ENCODE measurements at places on chromosomes 2 and 18.

- no peak for DNase-seq
Observed at GRCh38 chr2:203853271-203853670, 14.3 kb upstream of the CTLA4 start.

GRCh38 chr2:64258566-64258965 is 114.3 kb upstream of the PELI1 start:
- no peak for DNase-seq

- DNase-seq = peak; percentile 32
Observed at GRCh38 chr18:77899972-77900754, 650.5 kb downstream of the GALR1 start.

- DNase-seq = no peak
Observed at GRCh38 chr2:72096181-72096580, 51.5 kb downstream of the CYP26B1 start.

DNA sequence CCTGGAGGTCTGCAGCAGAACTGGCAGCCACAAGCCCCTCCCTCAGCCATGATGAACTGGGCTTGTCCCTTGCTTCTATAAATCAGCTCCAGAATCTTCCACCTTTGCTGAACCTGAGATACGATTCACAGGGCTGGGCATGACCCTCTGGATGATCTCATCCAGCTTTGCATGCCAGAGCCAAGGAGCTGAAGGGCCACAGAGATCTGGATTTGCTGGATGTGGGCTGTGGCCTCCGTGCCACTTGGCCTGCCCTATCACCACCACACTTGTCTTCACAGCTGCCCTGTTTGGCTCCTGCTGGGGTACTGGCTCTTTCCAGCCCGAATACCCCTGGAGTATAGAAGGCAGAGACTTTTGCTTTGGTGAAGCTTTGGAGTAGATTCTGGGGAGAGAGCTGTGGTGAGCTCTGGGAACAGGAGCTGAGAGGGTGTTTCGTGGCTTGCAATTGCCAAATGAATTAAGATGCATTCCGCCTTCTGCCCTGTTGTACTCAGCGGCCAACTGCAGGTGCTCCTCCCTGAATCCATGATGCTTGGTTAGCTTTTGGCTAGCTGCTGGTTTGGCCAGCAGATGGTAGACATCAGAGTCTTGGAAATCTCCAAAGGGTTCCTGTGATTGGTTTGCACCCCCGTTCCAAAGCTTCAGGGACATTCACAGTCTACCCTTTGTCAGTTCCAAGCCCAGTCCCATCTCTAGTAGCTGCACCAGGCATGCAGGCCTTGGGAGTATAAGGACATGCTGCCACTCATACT is 30.9 kb upstream of the GIGYF2 start:
- DNase-seq = no peak

DNA sequence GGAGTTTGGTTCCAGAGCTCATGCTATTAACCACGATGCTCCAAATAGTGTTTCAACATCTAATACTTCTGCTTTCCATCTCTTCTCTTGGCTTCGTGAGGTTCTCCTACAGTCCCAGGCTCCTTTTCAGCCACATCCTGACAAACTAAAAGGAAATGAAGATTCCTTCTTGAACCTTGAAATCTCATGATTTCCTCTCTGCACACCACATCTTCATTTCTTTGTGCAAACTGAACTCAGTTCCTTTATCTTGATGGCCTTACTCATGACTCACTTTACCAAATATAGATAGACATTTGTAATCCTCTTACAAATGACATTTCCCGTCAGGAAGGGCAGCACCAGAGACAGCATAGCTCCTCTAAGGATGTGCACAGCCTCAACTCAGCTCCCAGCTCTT is 50.0 kb upstream of the ITGA4 start:
- no peak for DNase-seq

DNA sequence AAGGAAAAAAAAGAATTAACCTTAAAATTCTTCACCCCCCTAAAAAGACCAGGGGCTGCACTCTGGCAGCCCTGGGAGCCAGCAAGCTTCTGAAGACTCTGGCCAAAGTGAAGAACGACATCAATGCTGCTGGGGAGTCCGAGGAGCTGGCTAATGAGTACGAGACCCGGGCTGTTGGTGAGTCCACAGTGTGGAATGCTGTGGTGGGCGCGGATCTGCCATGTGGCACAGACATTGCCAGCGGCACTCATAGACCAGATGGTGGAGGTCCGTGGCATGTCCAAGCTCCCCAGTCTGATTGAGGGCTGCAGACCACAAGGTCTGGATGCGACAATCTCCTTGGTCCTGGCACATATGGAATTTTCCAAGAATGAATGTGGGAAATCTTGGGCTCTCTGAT is 47.4 kb downstream of the TRPM8 start:
- DNase-seq = no peak

DNA sequence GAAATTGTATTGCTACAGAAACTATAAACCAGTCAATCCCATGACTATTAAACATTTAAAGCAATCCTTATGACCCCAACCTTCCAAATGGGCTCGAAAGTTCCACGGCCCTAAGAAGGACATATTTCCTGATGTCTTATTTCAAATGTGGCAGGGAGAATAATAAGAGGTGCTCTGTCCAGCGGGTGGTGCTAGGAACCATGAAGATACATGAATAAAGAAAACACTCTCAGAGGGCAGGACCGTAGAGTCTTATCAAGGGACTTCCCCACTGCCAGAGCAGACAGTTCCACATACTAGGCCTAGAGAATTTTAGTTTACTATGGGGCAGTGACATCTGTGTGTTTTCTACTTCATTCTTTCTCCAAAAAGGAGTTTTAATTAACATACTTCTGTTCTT is 187.1 kb upstream of the PIK3C3 start:
- DNase-seq = no peak

- DNase-seq = no peak
Observed at GRCh38 chr2:76187415-76187814, 476.7 kb upstream of the GCFC2 start.

GRCh38 chr2:109014476-109014875 is 25.5 kb upstream of the EDAR start:
- DNase-seq = no peak

- DNase-seq = no peak
Observed at GRCh38 chr18:45320724-45321123, 294.6 kb upstream of the SLC14A2 start.

- no peak for DNase-seq
Observed at GRCh38 chr2:109317471-109318095, 188.6 kb downstream of the SH3RF3 start.

GRCh38 chr2:189083606-189084005 is 96.0 kb downstream of the COL5A2 start:
- no peak for DNase-seq

DNA sequence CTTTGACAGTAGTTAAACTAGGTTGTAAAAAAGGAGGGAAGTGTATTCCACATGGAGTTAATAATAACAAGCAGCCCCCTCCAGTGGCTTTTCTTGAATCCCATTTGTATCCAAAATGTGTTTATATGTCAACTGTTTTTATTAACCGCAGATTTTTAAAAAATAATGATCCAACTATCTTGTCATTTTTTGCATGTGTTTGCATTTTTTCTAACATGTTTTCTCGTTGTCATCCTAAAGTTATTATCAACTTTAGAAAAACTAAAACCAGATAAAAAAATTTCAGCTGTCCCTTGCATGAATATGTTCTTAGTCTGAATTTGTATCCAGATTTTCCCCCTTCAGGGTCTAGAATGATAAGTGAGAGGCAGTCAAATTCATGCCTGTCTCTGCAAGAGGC is 1063.3 kb downstream of the BCL11A start:
- DNase-seq = no peak

GRCh38 chr2:158845859-158846258 is 50.7 kb downstream of the DAPL1 start:
- no peak for DNase-seq

DNA sequence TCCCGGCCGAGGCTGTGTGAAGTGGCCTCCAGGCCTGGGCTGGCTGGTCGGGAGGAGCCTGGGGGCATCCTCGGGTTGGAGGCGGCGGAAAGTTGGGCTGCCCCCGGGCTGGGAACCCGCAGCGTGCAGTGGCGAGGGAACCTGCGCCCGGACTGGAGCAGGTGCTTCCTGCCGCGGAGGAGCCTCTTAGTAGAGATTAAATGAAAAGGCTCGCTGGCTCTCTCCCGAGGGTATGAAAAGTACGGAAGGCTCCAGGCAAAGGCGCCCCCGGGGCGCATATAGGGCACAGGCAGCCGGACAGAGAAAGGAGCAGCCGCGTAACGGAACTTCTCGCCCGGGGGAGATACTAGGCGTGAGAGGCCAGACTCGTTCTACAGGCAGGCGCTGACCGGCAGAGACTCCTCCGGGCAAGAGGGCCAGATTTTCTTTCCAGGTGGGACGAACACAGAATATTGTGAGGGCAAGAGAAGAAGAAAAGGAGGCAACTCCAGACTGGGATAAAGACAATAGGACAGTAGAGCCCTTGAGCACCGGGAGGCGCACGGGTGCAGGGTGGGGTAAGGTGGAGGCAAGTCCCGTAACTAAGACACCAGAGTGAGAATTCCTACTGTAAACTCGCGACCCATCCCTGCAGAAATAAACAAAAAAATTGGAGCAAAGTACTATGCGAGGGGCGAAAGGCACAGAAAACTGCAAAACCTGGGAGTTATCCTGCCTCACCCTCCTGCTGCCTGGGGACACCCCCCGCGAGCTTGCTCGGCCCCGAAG is 816 bp downstream of the CDH2 start:
- no peak for DNase-seq

DNA sequence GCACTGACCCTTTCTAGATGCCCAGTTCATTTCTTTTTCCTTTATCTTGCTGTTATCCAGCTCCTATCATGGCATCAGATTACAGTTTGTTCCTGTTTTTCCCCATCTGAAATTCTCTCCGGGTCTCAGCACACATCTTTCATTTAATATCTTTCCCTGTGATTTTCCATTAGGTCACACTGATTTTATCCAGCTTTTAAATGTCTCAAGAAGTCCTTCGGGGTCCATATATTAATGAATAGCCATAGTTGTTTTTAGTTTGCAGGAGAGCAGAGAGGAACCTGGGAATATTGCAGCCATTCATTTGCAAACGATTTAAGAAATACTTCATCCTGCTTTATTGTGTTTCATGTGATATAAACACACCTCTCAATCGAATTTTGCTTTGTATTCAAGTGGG is 374.2 kb downstream of the TDRD15 start:
- DNase-seq = no peak

- no peak for DNase-seq
Observed at GRCh38 chr2:238495422-238495821, 68.7 kb downstream of the ASB1 start.

DNA sequence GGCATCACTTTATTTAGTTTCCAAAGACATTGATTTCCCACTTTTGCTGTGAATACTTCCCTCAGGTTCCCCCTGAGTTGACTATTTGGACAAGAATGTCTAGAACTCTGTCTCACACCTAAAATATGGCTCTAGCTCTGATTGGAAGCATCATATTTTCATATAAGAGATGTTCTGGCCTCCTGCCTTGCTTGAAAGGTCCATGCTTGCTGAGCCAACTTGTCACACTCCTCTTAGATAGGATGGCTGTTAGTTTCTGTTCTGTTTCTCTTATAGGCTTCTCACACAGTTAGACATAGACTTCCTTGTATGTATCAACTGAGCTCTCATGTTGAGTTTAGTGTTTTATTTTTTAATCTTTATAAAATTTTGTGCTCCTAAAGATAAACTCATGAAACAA is 87.1 kb downstream of the CNTNAP5 start:
- DNase-seq = no peak

- DNase-seq = no peak
Observed at GRCh38 chr18:21267400-21267799, 25.4 kb downstream of the GREB1L start.

GRCh38 chr2:137838255-137839092 is 125.8 kb upstream of the HNMT start:
- DNase-seq = no peak

DNA sequence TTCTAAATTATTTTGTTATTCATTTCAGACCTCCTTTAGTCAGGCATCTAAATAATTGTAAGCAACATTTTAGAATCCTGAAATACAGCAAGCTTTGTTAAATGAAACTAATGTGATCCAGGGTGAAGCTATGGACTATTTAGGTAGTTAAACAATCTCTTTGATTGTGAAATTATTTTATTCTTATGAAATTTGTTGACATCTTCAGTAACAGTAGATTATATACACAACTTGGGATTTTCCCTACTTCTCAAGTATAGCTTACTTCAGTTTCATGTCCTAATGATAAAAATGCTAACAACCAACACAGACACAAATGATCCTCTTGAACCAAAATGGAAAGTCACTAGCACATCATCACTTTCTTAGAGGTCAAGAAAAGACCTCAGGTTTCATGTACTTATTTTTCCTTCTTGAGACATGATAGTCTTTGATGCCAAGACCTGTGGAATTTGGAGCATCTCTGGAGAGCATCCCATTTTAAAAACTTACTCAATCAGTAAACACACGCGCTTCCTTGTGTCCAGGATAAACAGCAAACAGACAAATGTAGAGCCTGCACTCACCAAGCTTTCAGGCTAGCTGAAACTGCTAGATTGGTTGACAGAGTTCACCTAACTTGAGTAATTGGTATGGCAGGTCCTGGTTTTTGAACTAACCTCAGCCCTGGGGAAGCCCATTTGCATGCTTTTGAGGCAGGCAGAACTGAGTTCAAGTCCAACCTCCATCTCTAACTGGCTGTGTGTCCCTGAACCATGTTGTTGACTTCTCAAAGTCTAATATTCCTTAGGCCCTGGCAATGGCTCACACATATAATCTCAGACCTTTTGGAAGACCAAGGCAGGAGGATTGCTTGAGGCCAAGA is 47.8 kb downstream of the KCTD18 start:
- no peak for DNase-seq

DNA sequence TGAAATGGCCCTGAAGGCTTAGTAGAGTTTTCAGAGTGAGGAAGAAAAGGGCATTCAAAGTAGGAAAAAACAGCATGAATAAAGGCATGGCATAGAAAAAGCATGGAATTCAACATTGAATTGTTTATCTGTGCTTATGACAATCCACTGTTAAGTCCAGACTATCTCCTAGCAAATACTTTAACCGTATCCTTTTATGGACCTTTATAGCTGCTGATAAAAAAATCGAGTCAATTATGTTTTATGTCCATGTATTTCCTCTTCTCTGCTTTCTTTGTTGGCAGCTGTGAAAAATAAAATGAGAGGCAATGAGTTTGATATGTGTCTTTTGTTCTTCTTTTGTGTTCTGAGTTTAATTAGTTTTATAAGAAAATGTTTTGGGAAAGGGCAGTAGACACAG is 70.4 kb downstream of the TDRD15 start:
- no peak for DNase-seq
